ENCODE measurements at places on chromosomes 4 and X.
A peak's percentile ranks its signal among the peaks of the same experiment; 100 is the strongest.

GRCh38 chr4:94924566-94924965, 166.8 kb downstream of the BMPR1B start:
- no peak for DNase-seq

DNA sequence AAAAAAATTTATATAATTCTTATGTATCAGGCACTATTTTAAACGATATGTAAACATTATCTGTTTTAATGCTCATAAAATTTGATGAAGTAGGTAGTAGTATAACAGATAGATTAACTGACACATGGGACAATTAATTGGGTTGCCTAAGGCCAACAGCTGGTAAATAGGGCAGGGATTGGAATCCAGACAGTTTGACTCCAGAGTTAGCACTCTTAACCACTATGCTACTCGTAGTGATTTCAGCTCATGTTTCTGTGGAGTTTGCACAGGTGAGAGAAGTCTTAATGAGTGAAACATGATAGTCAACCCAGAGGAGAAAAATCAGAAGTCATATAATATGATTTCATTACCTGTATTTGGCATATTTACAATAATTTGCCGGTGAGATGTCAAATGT, 126.0 kb upstream of the WDFY3 start:
- no peak for DNase-seq

- peak; percentile 73 for DNase-seq
Measured at GRCh38 chrX:151754047-151754429, 19.5 kb downstream of the CNGA2 start.

DNA sequence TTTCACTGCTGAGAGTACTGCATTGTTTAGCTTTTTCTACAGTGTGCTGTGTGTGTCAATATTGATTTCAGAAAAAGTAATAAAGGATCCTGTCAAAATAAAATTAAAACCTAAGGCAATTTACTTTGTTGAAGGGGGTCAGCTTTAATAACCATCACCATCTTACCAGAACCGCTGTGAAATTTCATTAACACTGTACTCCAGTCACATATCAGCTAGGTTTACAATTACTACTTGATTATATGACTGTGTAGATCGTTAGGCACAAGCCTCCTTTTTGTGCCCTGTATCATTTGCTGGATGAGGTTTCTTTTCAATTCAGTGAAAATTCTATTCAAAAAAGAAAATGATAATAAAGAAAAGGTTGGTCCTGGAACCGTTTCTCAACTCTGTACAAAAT, 917.2 kb downstream of the CENPC start:
- DNase-seq: no peak

- DNase-seq: no peak
Measured at GRCh38 chr4:156584100-156584499, 387.5 kb downstream of the PDGFC start.

GRCh38 chrX:101693476-101693875, 33.8 kb upstream of the ARMCX2 start:
- DNase-seq: no peak

DNA sequence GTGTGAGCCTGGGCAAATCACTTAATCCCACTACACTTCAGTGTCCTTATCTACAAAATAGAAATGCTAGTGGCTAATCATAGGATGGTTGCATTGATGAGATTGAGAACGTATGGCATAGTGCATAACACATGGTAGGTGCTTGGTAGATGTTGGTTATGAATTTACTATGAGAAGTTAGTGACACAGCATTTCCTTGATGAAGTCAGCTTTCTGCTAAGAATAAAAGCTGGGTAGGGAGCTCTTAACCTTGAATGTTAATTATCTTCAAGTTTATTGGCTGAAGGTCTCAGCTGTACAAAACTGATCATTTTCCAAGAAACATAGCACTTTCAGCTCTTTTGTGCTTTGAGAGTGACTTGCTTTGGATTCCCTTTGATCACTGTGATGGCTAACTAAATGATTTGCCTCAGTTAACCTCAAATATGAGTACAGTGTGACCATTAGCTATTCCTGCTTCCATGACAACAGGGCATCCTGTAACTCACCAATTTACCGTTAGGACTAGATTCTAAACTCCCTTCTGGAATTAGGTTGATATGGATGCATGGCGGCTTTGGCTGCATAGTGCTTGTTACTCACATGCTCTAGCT, 17.8 kb downstream of the PDK3 start:
- no peak for DNase-seq

DNA sequence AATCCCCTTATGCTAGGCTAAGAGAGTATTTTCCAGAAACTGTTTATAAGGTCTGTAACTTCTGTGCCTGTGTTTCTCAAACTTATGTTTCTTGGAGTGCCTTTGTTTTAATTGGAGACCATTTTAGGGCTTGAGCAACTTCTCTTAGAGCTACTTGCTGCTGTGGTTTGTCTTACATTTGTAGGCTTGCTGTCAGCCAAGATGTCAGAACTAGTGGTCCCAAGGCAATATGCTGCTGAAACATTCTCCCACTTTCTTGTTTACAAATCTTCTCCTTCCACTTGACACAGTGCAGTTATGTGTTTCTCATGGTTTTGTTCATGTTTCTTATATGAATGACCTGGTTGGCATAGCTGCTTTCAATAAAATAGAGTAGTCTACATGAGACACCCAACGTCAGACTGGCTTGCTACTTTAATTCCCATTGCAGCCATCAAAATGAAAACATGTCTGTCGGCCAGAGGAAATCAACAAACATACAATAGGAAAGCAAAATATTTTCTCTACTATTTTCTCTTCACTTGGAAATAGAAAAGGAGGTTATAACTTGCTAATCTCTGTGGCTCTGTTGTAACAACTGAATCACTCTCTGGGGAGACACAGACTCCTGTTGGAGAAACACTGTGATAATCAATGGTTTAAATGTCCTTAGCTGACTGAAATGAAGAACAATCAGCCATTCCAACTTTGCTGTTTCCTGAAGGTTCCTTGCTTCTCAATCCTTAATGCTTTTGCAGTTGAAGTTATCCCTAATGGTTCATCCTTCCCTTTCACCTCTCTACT, 426.4 kb downstream of the PDGFC start:
- DNase-seq: no peak

GRCh38 chr4:159242427-159242826, 139.5 kb downstream of the RAPGEF2 start:
- DNase-seq: no peak

GRCh38 chr4:92249541-92249940, 54.2 kb upstream of the GRID2 start:
- DNase-seq: no peak

DNA sequence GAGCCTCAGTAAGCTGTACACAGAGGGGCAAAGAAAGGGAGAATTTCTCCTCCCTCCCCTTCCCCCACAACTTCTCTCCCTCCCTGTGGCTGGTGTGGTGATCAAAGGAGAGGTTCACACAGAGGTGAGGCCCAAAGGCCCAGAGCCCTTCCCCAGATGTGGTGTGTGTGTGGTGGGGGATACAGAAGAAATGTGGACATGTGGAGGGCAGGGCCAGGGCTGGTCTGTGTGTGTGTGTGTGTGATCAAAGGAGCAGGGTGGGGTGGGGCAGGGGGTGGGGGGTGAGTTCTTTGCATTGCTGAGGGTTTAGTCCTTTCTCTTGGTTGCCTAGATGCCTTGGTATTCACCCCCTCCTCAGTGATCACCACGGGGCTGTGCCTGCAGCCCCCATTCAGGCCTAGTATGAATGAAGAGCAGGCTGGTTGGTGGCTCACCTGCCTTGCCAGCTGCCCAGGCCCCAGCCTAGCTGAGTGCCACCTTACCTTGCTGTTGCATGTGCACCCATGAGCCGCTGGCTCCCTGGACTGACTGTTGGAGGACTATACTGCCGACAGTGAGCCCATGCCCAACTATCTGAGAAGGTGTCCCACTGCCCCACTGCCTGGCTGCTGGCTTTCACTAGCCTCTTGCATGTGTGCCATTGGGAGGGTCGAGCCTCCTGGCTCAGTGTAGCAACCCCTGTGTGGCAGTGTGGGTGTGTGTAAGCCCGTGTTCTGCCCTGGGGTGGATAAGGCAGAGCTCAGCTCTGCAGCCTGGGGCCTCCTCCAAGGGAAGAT, 101.9 kb downstream of the EFNB1 start:
- DNase-seq: peak; percentile 30

DNA sequence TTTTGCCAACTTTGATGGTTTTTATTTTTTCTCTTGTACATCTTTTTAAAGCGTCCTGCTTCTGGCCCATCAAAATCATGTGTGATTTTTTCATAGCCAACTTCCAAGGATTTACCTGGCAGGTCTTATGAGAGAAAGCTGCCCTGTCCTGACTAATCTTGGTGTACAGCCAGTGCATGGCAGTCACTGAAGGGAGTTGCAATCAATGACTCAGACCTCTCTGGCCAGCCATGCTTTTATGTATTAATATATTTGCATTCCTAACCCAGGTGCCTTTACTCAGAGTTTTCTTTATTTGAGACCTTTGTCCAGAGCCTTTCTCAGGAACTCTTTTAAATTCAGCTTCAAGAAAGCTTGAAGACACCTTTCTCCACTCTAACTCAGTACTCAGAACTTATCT, 691.5 kb upstream of the HTR2C start:
- DNase-seq: no peak

GRCh38 chr4:134906404-134907023, 704.9 kb upstream of the PABPC4L start:
- DNase-seq: peak; percentile 19

Data from fibroblast of skin of back (primary cell).